ENCODE measurements at places on chromosomes 3 and 15.

DNA sequence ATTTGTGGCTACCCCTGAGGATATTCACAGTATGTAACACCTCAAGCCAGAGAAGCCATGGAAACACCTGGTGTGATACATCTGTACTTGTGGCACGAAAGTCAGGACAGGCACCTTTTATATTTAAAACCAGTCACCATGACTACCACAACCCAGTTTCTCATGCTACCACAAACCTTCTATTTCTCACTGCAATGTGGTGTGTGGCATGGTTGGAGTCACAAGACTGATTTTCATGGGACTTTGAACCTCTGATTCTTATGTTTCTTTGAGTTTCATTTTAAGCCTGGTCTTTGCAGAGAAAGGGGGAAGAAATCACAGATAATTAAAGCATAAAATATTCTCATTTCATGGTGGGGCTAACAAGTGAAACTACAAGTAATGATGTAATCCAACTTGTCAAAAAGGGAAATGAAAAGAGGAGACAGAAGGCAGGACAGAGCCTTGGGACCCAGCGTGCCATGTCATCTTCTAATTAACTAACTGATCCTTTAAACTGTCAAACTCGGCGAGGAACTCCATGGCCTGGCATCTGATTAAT is 175.9 kb downstream of the PDZRN3 start:
- DNase-seq = no peak

DNA sequence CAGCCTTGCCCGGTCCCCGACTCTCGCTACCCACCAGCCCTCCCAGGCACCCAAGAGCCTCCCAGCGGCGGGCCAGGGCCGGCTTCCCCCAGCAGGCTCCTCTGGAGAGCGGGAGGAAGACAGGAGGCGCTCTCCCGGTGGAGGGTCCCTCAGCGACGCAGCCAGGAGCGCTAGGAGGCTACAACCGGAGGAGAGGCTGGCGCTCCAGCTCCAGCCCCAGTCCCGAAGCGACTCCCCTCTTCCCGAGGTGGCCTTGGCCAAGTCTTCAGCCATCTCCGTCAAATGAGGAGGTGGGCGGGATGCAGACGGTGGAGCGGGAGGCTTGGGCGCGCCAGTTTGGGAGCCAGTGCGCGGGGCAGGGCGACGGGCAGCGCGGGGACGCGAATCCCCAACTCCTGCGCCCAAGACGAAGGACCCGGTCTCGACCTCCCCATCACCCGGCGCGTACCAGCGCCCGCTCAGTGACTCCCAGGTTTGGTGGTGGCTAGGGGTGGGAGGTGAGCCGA is 722 bp downstream of the CHRNA3 start:
- DNase-seq = peak; percentile 80

GRCh38 chr3:157585386-157585785 is 82.2 kb upstream of the VEPH1 start:
- DNase-seq = no peak

- peak; percentile 45 for DNase-seq
Observed at GRCh38 chr3:31974964-31975363, 6.1 kb downstream of the OSBPL10 start.

DNA sequence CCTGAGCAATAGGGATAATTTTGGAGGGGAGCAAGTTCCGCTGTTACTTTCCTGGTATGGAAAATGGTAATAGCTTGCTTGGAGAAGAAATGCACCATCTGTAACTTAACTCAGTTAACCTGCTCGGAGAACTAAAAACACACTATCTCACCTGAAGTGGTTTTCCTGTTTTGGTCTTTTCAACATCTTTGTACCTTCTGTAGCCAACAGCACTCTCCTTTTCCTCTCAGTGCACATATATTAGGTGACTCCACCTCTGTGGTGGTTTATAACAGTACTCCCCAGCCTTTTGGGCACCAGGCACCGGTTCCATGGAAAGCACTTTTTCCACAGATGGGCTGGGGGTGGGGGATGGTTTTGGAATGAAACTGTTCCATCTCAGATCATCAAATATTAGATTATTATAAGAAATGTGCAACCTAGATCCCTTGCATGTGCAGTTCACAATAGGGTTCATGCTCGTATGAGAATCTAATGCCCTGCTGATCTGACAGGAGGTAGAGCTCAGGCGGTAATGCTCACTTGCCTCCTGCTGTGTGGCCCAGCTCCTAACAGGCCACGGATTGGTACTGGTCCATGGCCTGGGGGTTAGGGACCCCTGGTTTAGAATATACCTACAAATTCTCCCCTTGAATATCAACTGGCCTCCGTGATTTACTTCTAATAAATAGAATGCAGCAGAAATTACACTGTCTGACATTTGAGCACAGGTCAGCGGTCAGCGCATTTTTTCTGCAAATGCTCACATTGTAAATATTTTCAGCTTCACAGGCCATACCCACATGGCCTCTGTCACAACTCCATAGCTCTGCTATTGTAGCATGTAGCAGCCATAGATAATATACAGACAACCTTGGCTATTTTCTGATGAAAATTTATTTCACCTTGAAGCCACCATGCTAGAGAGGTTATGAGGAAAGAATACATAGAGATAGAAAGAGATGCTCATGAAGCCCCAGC is 83.8 kb upstream of the SUCLG2 start:
- no peak for DNase-seq

- peak; percentile 18 for DNase-seq
Observed at GRCh38 chr3:59302442-59302841, 252.6 kb upstream of the CFAP20DC start.

DNA sequence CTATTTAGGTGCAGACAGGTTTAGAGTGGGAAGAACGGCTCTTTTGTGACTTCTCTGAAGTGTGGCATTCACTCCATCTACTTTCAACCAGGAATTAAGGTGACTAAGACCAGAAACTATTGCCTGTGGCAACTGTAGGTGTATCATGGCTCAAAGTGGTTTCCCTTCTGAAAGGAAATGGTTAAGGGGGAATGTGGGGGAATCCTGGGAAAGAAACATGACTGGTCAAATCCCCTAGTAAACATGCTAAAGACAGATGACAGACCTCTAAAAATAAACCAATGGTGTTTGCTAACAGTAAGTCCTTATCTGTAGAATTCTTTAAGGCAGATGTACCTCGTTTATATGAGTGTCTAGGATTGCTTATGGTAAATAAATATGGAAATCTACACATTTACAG is 56.9 kb downstream of the MEGF11 start:
- DNase-seq = no peak

DNA sequence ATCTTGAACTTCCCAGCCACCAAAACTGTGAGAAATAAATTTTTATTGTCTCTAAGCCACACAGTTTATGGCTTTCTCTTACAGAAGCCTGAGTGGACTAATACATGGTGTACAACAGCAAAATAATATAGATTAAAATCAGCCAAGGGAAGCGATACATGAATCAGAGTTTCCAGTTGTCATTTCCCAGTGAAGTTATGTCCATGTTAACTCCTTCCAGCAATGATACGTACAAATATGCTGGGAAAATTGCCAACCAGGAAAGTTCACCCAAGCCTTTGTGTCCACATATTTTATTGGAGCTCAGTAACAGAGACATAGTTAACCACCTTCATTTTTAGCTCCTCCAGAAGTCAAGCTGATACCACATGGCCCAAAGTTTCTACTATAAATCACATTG is 280.9 kb upstream of the KCNMB2 start:
- DNase-seq = no peak

- DNase-seq = no peak
Observed at GRCh38 chr15:70013656-70014313, 83.9 kb downstream of the TLE3 start.

DNA sequence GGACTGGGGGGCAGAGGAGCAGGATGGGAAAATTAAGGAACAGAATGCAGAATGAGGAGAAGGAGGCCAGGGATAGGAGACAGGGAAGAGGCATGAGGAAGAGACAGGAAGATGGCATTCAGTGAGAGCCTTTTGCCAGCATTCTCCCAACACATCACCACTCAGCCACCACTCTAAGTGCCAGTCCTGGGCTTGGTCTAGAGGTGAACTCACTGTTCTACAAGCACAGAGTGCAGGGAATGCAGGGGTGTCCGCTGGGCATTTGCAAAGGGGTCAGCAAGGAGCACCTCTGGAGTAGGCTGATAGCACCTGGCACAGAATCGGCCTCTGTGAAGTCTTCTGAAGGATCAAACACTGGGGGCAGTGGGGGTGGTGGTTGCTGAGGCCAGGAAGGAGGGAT is 14.6 kb upstream of the IGDCC3 start:
- DNase-seq = no peak

Data from eye (tissue), 1 donor.